Progenitor cell of endocrine pancreas (in vitro differentiated cells): ENCODE measurements at places on chromosomes 11 and 22.

GRCh38 chr11:120334894-120335462 is 1.2 kb upstream of the ARHGEF12 start:
- peak; percentile 31 for DNase-seq

GRCh38 chr11:47229161-47229560 is 14.4 kb downstream of the DDB2 start:
- no peak for DNase-seq

DNA sequence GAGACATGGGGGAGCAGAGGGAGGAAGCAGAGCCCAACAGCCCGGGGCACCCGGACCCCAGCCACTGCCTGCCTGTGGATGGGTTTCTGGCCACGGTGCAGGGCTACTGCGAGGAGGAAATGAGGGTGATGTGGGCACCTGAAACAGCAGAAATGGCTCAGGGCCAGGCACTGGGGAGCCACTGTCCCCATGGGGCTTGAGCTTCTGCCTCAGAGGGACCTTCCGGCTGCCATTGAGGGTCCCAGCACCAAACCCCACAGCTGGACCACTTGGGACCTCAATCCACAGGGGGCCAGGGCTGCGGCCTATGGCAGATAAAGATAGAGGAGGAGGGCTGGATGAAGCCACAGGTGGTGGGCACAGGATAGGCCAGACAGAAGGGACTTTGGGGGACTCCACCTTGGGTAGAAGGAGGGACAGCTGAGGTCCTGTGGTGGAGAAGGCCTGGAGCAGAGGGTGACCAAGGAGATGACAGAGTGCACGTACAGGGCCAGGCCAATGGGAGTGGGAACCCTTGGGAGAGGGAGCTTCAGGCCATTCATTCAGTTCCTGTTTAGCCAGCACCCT is 48.3 kb downstream of the NFAM1 start:
- no peak for DNase-seq

- DNase-seq = no peak
These were observed 14.8 kb downstream of the LRRC55 start for GRCh38 chr11:57196596-57196995.

DNA sequence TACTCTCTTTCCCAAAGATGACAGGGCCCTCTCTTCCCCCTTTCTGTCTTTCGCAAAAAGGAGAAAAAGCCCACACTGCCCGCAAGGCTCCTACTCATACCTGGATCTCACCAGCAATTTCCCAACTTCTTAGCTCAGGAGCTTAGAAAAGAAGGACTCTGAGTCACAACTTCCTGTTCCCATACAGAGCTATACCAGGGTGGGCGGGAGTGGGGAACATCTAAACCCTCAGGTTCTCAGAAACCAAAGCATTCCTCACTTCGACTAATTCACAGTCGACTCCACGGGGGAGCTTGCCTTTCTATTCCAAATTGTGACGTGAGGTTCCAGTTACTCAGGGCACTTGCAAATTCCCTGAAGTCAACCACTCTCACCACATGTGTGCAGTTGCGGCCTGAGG is 61.9 kb downstream of the MTNR1B start:
- DNase-seq = no peak

DNA sequence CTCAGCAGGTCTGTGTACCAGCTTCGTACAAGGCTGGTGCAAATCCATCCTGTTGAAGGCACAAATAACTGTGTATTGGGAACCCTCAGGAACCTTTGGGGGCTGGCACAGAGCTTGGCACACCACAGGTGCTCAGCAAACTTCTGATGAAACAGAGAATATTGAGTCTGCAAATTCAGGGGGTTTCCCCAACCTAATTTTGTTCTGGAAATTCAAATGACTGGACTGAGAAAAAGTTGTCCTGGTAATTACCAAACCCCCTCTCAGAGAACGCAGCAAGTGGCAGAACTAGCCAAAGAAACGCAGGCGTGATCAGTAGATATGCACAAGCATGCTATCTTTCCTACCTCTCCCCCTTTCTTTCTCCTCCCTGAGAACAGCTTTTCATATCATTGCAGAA is 47.6 kb downstream of the LIF start:
- no peak for DNase-seq
